Kidney glomerular epithelial cell (primary cell): ENCODE measurements at places on chromosomes 11 and 22.

GRCh38 chr11:125481531-125481930, 14.5 kb downstream of the FEZ1 start:
- no peak for DNase-seq

GRCh38 chr11:124670732-124671131, 2.8 kb downstream of the SIAE start:
- no peak for DNase-seq

DNA sequence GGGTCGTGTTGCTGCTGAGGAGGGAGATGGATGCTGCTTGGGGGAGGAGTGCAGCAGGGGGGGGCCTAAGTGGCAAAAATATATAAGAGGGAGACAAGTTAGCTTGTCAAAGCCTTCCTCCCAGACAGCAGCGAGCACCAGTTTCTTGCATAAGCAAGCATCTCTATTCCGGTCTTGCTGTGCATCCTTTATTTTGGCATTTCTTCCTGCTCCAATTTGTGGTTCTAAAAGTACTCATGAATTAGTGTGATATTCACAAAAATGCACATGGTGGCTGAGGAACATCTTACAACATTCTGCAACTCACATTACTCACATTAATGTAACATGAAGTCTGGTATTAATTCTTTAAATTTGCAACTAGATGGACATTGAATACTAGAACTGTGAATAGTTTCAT, 32.1 kb downstream of the GDPD5 start:
- no peak for DNase-seq

DNA sequence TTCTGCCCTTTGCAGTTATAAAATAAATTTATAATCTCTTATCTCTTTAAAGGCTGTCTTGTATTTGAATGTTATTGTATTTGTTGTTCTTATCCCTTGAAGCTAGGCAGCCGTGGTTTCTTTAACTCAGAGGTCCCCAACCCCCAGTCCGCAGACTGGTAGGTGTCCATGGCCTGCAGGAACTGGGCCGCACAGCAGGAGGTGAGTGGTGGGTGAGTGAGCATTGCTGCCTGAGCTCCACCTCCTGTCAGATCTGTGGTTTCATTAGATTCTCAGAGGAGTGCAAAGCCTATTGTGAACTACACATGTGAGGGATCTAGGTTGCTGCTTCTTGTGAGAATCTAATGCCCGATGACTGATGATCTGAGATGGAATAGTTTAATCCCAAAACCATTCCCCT, 380.0 kb upstream of the CCDC90B start:
- no peak for DNase-seq

DNA sequence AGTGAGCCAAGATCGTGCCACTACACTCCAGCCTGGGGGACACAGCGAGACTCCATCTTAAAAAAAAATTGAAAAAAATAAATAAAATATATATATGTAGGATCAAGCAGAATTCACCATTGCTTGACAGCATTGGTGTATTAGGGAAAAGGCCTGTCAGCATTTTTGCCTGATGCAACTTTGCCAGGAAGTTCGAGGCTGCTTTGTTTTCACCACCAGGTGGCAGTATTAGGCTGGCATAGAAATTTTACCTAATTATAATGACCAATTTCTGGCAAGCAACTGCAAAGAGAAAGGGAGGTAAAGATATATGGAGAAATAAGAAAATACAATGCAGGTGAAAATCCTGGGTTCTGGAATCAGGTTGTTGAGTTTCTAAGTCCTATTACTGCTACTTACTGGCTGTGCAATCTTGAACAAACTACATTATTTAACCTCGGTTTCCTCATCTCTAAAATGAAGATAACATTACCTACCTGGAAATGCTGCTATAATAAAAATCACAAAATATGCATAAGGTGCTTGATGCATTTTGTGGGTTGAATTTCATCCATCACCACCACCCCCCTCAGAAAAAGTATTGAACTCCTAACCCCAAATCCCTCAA, 24.7 kb downstream of the LAYN start:
- peak; percentile 50 for DNase-seq

DNA sequence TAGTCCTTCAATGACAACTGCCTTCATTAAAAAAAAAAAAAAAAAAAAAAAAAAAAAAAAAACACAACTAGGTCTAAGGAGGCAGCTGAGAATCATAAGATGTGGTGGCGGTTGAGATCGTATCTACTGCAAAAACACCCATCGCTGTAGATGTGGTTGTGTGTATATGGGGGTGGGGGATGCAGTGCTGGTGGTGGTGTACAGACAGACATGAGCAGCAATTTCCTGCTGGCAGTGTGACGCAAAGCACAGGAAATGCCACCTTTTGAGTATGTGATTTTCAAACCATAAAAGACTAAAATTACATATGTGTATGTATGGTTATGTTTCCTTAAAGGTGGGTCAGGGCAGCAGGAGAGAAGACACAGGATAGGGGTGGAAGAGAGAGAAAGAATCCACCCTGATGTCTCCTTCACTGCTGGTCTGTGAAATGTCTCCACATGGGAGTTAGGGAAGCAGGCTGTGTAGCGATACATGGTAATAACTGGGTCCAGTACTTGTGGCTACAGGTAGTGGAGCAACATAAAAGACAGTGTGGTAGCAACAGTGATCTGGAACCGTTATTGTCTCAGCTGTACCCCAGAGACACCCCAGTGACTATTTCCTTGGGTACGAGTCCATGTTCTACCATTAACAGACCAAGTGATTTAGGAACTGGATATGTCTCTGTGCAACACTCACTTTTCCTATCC, 57.9 kb downstream of the SYTL2 start:
- DNase-seq: no peak

DNA sequence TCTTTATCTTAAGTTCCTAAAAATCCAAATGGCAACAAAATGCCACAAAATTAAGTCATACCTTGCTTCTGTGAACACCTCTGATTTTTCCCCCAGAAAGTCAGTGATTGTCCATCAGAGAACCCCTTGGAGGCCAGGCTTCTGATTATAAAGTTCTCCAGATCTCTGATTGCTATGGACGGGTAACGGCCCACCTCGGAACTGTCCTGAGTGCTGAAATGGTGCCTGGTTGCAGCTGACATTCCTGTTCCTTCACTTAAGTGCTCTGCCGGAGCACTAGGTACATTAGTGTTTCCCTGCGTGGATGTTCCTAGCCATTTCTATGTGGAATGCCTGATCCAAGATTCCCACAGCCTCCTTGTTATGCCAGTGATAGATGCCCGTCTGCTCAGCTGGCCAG, 85.0 kb downstream of the CHST1 start:
- DNase-seq: peak; percentile 8

DNA sequence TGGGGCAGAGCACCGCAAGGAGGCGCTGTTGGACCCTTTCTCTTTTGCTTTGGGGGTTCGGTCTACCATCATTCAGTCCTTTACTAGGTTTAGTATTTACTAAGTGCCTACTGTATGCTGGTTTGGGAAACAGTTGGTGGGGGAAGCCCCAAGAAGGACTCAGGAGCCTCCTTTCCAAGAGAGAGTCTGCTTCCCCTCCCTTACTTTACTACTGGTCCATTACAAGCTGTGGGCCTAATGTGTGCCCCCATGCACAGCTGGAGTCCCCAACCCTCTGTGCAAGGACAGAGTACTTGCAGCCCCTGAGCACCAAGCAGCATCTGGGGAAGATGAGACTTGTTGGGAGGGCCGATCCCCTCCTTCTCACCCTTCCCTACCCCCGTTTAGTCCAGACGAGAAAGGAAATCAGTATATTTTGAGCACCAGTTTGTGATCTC, 876 bp upstream of the UBE2L6 start:
- peak; percentile 82 for DNase-seq

GRCh38 chr11:22688914-22689313, 22.5 kb downstream of the GAS2 start:
- no peak for DNase-seq

DNA sequence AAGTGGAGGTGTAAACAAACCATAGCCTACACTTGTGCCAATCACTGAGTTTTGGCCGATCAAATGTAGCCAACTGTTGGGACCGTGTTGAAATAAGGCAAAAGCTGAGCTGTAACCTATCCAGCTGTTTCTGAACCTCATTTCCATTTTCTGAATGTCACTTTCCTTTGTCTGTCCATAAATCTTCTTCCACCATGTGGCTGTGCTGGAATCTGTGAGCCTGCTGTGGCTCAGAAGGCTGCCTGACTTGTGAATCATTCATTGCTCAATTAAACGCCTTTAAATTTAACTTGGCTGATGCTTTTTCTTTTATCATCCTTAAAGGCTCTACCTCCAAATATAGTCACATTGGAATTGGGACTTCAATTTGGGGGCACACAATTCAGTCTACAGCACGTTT, 203.1 kb upstream of the MPPED2 start:
- peak; percentile 79 for DNase-seq

- DNase-seq: no peak
Measured at GRCh38 chr11:68297494-68297811, 14.9 kb upstream of the LRP5 start.

DNA sequence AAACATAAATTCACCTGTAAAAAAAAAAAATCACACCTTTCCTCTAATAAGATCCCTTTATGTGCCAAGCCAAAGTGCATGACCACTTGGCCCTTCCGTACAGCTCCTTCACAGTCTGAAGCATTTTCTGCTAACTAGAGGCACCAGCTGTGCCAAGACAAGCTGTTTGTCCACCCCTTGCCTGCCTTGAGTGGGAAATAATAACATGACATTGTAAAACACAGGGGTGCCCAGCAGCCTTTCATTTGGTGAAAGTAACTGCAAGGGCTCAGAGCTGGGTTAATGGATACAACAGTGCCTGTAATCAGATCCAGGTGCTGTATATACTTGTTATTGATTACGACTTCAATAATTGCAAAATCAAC, 59.2 kb downstream of the DDIAS start:
- no peak for DNase-seq

- peak; percentile 3 for DNase-seq
Measured at GRCh38 chr11:81963018-81963417, 770.6 kb downstream of the FAM181B start.

- DNase-seq: no peak
Measured at GRCh38 chr11:113119966-113120736, 158.9 kb downstream of the NCAM1 start.

DNA sequence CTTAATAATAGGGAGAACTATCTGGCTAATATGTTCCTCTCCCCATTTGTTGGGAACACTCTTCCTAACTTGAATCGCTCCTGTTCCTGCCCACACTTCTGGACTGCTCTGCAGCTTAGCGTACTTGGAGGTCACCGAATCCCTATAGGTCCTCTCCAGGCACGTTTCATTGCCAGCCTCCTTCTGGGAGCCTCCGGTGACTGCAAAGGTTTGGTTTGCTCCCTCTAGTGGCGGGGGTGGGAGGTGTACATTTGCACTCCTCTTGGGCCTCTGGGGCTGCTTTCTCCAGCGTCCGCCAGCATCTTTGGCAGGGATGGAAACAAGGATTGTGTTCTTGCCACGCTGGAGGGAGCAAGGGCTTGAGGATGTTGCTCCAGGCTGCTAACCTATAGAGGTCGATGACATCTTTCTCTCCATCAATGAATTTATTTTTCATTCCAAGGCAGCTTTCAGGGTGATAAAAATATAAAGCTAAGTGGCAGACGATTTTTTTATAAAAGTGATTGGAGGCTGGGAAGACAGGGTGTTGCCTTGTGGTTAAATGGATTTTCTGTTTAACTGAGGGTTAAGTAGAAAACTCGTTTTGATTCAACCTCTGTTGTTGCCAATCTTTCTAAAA, 48.7 kb downstream of the TSPAN18 start:
- no peak for DNase-seq

- no peak for DNase-seq
Measured at GRCh38 chr22:27149921-27150543, 492.6 kb downstream of the MIAT start.

GRCh38 chr22:41833369-41834004, 582 bp downstream of the SREBF2 start:
- no peak for DNase-seq
